Left ventricle myocardium inferior (tissue), 1 donor: ENCODE measurements at places on chromosomes 16 and 17.

DNA sequence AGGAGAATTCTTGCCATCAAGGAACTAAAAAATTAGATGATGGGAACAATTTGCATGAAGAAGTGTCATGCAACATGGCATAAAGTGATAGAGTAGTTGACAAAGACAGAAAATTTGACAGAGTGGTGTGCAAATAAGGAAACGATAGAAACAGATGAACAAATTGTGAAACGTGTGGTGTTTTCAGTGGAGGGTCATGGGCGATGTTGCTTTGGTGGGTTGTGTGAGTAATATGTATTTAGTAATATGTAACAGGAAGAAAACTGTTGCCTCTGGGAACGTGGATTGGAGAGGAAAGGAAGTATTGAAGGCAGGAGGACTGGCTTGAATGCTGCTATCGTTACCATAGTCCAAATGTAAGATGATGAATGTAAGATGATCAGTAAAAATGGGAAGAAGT lies 3.6 kb downstream of the COX10 start:
- DNase-seq = no peak

GRCh38 chr17:41773190-41773588 lies 13.3 kb downstream of the JUP start:
- peak; percentile 78 for DNase-seq

GRCh38 chr17:76579281-76579680 lies 6.4 kb downstream of the ST6GALNAC2 start:
- DNase-seq = no peak

DNA sequence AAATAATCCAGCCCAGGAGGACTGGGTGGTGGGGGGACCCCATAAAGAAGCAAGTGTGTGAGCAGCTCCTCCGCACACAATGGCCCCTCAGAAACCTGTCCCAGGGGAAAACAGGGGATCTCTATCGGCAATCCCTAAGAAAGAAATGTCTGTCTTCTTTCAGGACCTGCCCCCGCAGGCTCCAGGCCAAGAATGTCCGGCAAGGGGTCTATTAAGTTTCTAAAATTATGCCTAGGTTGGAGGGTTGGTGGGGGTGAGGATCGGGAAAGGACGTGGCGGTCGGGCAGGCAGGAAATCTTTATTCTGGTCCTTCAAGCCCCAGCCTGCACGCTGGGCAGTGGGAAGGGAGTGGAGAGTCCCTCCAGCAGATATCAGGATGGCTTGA lies 23.4 kb upstream of the LITAF start:
- DNase-seq = no peak

- DNase-seq = no peak
These were observed 34.8 kb upstream of the GAS7 start for GRCh38 chr17:10233161-10233560.

GRCh38 chr16:69761983-69762813 lies at the start of gene WWP2:
WWP2 (plus strand) TSS chr16:69762332; CDS start chr16:69787011, 24,679 bp downstream.
- DNase-seq = peak; percentile 72

DNA sequence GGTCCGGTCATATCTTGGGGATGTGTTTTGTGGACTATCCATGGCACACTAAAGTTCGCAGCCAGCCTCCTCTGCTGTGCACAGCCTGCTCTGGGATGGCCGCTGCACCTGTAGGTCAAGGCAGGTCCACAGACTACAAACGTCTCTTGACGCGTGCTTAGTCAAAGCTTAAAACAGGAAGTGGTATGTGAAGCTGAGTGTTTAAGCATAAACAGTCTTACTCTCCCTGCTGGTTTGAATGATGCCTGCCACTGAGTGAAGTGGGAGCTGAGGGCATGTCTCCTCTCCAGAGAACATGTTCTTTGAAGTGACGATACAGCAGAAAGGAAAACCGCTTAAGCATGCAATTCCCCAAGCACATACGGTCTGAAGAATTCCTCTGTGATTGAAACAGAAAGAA lies 365.6 kb downstream of the SLC39A11 start:
- no peak for DNase-seq

DNA sequence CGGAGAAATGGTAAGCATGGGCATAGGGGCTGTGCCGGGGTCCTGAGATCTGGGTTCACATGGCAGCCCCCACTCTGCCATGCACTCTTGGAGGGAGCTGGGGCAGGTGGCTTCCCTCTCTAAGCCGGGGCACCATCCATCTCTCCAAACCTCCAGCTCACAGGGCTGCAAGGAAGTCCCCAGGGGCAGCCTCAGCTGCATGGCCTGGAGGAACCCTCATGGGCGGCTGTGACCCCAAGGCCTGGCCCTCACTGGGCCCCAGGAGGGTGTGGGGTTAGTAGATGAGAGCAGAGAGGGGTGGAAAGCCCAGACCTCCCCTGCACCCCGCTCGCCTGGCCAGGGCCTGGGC lies 2.6 kb downstream of the CTRB2 start:
- DNase-seq = peak; percentile 8
